Jurkat, Clone E6-1 (cell line): ENCODE measurements at places on chromosomes 5 and 9.

DNA sequence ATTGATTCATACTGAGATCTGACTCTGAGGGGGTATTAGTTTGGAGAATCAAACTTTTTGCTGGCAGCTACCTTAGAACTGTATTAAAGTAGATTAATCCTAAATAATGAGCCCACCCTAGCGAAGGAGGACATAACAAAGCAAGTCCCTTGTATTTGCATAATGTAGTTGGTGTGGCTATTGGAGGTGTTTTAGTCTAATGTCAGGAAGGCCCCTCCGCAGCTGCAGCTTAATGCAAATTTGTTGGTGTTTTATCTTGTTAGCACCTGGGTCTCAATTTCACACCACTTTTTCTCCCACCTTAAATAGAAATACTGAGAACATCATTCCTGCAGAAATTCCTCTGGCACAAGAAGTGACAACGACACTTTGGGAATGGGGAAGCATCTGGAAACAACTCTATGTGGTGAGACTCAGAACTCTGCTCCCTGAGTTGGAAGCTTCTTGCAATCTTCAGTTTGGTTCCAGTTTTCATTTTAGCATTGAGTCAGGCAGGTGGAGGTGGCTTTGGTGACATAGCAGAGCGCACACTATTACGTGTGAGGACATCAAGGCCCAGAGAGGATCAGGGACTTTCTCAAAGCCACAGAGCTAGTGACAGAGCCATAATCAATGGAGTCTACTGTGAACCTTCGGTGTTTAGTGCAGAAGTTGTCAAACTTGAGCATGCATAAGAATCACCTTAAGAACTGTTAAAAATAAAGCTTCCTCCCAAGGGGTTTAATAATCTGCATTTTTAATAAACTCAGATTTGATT is 33.9 kb downstream of the DOCK2 start:
- DNase-seq: no peak

DNA sequence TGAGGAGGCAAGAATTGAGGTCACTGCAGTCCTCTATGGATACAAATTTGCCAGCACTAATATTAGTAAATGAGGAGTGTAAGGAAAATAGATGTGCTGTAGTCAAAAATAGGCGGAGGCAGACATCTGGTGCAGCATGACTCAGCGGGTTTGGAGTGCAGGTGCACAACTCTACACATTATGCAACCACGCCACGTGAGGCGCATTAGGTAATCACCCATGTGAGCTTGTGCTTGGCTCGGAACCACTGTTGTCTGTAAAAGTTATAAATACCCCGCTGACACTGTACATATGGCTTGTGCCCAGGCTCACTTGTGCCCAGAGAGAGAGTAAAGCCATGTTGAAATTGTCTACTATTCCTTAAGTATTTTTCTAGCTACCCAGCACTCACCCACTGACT is 623.5 kb upstream of the NUDT12 start:
- peak; percentile 16 for DNase-seq

- no peak for DNase-seq
Observed at GRCh38 chr9:122258886-122259415, 5.7 kb downstream of the RBM18 start.

DNA sequence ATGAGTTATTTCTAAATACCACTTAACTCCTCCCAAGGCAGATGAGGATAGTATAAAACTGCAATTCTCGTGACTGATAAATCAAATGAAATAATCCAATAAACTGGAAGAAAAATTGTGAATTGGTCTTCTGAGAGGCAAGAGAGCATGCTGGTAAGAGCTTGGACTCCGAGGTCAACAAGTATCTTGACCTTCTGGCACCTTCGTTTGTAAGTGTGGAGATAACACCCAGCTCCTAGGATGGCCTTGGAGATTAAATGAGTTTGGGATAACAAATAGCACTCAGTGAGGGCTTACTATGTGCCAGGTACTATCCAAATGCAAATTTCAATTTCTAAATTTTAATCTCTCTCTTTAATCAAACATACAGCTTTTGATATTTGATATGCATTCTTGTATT is 866.3 kb upstream of the WWC1 start:
- no peak for DNase-seq

- no peak for DNase-seq
Observed at GRCh38 chr5:179165421-179166170, 105.4 kb downstream of the ZNF354C start.

DNA sequence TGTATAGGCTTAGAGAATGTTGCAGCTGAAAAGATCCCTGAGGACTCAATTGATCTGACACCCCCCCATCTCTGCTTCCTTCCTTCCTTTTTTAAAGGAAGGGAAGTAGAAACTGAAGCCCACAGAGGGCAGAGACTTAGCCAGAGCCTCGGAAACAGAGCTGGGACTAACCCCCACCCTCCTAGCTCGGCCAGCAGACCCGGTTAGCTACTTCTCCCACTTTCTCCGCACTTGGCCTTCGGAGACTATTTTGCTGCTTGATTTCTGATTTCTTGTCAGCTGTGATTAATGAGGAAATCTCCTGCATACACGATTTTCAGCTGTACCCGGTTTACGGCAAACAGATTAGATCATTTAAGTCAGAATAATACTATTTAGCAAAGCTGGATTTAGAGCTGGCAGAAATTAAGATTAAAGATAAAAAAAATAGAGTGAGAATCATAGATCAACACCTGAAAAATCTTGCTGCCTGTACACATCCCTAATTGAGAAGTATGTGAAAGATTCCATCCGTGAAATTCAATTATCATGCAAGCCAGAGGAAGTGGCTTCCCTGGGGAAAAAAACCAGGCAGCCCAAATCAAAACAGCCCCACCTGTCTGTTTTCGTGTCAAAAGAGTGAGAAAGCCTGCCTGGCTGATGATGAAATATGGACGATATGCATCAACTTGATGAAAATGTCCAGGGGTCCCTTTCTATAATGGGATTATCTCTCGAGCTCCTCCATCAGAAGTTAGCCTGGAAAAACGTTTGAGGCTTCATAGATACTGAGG is 159.5 kb upstream of the SHB start:
- no peak for DNase-seq

DNA sequence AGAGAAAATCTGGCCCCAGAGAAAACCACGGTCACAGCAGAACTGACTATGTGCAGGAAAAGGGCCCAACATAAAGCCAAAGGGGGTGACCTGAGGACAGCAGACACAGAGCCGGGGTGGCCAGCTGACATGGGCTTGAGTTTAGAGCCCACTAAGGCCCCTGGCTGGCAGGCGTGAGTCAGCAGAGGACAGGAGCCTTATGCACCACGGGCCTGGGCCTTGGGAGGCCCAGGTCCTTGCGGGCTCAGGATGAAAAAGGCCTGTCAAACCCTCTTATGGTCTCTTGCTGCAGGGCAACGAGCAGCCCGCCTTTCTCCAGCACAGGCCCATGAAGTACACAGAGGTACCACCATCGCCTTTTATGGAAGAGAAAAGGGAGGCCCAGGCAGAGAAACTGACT is 19.7 kb downstream of the STK10 start:
- DNase-seq: no peak
